Activated naive CD4-positive, alpha-beta T cell (primary cell): ENCODE measurements at places on chromosomes 3 and 15.

DNA sequence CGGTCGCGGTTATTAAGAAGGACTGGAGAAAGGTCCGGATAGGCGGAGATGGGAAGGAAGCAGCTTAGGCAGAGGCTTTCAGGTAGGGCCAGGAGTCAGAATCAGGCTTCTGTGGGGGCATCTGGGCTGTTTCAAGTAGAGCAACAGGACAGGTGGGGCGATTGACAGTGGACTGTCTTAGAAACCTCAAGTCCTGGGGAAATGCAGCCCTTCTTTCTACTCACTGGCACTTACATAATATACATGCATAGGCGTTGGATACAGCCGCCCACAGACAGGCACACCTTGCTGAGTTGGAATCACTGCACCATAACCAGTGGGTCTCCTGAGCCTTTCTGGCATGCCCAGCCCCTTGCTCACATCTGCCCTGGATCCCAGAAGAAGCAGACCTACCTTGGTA lies 730 bp downstream of the MYD88 start:
- no peak for DNase-seq

- DNase-seq = no peak
These were observed 316.9 kb upstream of the ICE2 start for GRCh38 chr15:60795889-60796288.

GRCh38 chr15:58520936-58521292 lies 89.1 kb downstream of the LIPC start:
- DNase-seq = no peak

- DNase-seq = no peak
These were observed 154.9 kb downstream of the LEKR1 start for GRCh38 chr3:156981005-156981404.

DNA sequence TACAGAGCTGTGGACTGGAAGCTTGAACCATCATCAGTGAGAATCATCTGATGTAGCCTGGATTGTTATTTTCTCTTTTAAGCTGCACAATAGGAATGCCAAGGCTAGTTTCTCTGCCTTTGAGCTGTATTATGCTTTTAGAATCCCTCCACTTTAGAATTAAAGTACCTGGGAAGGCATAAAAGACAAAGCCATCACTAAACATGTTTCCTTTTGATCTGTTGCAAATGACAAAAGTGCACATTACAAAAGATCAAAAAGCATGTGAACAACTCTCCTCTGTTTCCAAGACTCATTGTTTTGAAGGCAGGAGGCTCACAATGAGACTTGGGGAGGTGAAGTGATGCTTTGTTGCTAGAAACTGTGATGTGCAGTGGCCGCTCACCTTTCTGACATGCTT lies 51.8 kb downstream of the LARS2 start:
- no peak for DNase-seq

- DNase-seq = no peak
These were observed 18.6 kb downstream of the SERP1 start for GRCh38 chr3:150527464-150528255.

GRCh38 chr15:85832394-85832793 lies 37.7 kb upstream of the KLHL25 start:
- DNase-seq = no peak

- DNase-seq = no peak
These were observed 47.5 kb upstream of the RNF7 start for GRCh38 chr3:141690431-141691072.

GRCh38 chr15:85124173-85124572 lies 142.5 kb downstream of the PDE8A start:
- no peak for DNase-seq

DNA sequence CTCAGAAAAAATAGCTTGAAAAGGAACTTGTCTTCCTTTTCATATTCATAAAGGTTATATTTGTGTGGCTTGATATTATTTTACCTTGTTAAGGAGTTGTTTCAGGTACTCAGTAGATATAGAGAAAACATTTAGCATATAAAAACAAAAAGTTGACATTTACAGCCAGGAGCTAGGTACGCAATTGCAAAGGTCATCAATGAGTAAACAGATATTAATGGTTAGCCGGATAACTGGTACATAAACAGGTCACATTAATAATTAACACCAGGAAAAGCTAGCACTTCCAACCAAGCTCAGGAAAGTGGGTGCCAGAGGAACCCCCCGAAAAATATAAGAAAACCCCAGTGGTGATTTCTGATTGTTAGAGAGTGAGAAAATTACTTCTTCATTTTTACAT lies 146.6 kb upstream of the NR2F2 start:
- no peak for DNase-seq

GRCh38 chr3:158810823-158811724 lies 9.2 kb downstream of the MFSD1 start:
- no peak for DNase-seq

- DNase-seq = peak; percentile 31
These were observed 55.4 kb downstream of the PSMD6 start for GRCh38 chr3:63967675-63968611.

- no peak for DNase-seq
These were observed 9.2 kb upstream of the GRIP2 start for GRCh38 chr3:14549256-14549919.

GRCh38 chr3:106534206-106534605 lies 665.4 kb upstream of the CBLB start:
- DNase-seq = no peak

GRCh38 chr15:25133804-25134203 lies 179.0 kb downstream of the SNRPN start:
- DNase-seq = no peak

- no peak for DNase-seq
These were observed 20.5 kb upstream of the MUC20 start for GRCh38 chr3:195700319-195700718.

- no peak for DNase-seq
These were observed 32.2 kb downstream of the GPR176 start for GRCh38 chr15:39887832-39888231.

- no peak for DNase-seq
These were observed 88.9 kb upstream of the NEDD4 start for GRCh38 chr15:56082263-56082761.

- DNase-seq = no peak
These were observed 12.1 kb downstream of the TMPRSS7 start for GRCh38 chr3:112046599-112046998.

DNA sequence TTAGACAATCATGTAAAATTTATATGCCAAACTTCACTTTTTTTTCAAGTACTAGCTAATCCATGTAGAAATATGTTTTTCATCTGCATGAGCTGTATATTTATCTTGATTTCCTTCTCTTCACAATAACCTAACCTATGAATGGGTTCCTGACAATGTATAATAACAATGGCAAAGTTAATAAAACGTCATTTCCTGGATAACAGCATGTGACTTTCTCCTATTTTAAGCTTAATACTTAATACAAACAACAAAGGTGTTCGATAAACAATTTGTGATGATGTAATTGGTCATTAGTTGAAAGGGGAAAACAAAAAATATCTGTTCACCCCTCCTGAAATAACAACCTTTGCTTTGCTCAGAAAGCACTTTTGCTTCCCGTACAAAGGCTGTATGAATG lies 20.4 kb downstream of the CD200 start:
- DNase-seq = no peak
